ENCODE measurements at places on chromosomes 3 and 15. TPM values are rescaled to one million over a fixed set of nuclear protein-coding genes. Genes with fewer than 3 reads are reported as not detected.

- no peaks in the 10 kb centered on the region for H3K27me3 ChIP-seq
- DNase-seq, result no peak
- H3K4me3 ChIP-seq, result no peak overlapping the region
- H3K36me3 ChIP-seq, result no peaks in the 10 kb centered on the region
Measured at GRCh38 chr3:65687741-65688140, 351.0 kb downstream of the MAGI1 start.

- H3K36me3 ChIP-seq, result no peaks in the 10 kb centered on the region
- no peak overlapping the region for H3K4me3 ChIP-seq
- DNase-seq, result no peak
- H3K27me3 ChIP-seq, result no peaks in the 10 kb centered on the region
Measured at GRCh38 chr3:154384479-154384878, 45.5 kb downstream of the GPR149 start.

- H3K4me1 ChIP-seq, result peaks cover 2% of the 10 kb centered on the region
- no peaks in the 10 kb centered on the region for H3K27me3 ChIP-seq
- no peak overlapping the region for H3K27ac ChIP-seq
- H3K36me3 ChIP-seq, result no peaks in the 10 kb centered on the region
- DNase-seq, result no peak
Measured at GRCh38 chr3:24688446-24689148, 193.9 kb upstream of the THRB start.

DNAJA4 gene
- 12.0 TPM for polyA plus RNA-seq

SNTN gene
- not detected for polyA plus RNA-seq

- H3K27me3 ChIP-seq, result no peaks in the 10 kb centered on the region
- no peak for DNase-seq
- H3K4me1 ChIP-seq, result no peaks in the 10 kb centered on the region
- no peaks in the 10 kb centered on the region for H3K36me3 ChIP-seq
Measured at GRCh38 chr15:87267798-87268197, 988.7 kb downstream of the NTRK3 start.

DNA sequence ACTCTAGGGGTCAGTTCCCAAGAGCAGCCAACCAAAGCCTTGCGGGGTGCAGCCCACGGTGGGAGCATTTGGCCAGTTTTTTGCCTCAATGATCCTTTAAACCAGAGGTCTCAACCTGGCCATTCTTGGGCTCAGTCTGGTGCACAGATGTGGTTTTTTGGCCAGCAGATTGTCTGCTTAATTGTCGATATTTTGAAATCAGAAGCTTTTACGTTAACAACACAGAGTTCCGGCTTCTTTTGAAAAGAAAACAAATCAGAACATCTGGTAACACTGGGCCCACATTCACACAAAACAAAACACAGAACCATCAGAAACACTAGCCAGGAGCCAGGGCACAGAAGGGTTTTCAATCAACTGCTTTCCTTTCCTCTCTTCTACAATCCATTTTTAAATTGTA lies 127.7 kb downstream of the XXYLT1 start:
- no peaks in the 10 kb centered on the region for H3K4me1 ChIP-seq
- H3K4me3 ChIP-seq, result no peak overlapping the region
- DNase-seq, result no peak
- H3K36me3 ChIP-seq, result no peaks in the 10 kb centered on the region

All from aorta (tissue), 5 donors.